ENCODE measurements at places on chromosomes 5 and 9.

GRCh38 chr5:174616036-174616435 is 108.3 kb upstream of the MSX2 start:
- DNase-seq, result no peak

GRCh38 chr5:91484662-91485061 is 101.5 kb upstream of the ARRDC3 start:
- DNase-seq, result no peak

GRCh38 chr9:29866556-29866955 is 2293.3 kb upstream of the C9orf72 start:
- no peak for DNase-seq

DNA sequence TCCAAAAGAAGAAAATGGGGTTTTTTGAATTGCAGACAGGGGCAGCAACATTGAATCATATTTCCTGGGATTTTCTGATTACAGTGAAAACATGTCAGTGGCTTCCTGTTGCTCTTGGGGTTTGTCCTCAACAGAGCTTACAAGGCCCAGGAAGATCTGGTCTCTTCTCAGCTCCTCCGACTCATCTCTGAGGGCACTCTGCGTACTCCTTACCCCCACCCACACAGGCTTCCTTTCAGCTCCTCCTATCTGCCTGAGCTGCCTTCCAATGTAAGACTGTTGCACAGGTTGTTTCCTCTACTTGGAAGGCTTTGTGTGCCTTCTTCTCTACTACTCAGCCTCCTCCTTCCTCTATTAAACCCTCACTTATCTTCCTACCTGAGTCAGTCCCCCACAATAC is 245.1 kb upstream of the MEF2C start:
- DNase-seq, result no peak

- no peak for DNase-seq
These were observed 130.7 kb downstream of the TTLL11 start for GRCh38 chr9:121962421-121962820.

GRCh38 chr5:143041-143440 is 48.3 kb upstream of the LRRC14B start:
- DNase-seq, result no peak

DNA sequence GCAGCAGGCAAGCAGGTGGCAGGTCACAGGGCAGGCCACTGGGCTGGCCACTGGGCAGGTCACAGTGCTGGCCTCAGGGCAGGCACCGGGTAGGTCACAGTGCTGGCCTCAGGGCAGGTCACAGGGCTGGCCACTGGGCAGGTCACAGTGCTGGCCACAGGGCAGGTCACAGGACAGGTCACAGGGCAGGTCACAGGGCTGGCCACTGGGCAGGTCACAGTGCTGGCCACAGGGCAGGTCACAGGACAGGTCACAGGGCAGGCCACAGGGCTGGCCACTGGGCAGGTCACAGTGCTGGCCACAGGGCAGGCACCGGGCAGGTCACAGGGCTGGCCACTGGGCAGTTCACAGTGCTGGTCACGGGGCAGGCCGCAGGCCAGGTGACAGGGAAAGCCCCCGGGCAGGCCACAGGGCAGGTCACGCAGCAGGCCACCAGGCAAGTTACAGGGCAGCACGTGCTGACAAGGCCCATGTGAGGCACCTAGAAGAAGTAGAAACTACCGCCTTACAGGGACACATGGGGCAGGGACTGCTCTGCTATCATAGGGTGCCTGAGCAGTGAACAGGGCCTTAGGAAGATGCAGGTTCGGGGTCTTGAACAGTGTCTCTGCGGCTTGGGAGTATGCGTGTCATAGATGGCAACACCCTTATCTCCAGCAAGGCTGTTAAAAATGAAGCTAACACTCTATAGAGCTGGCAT is 18.6 kb upstream of the MED10 start:
- no peak for DNase-seq

DNA sequence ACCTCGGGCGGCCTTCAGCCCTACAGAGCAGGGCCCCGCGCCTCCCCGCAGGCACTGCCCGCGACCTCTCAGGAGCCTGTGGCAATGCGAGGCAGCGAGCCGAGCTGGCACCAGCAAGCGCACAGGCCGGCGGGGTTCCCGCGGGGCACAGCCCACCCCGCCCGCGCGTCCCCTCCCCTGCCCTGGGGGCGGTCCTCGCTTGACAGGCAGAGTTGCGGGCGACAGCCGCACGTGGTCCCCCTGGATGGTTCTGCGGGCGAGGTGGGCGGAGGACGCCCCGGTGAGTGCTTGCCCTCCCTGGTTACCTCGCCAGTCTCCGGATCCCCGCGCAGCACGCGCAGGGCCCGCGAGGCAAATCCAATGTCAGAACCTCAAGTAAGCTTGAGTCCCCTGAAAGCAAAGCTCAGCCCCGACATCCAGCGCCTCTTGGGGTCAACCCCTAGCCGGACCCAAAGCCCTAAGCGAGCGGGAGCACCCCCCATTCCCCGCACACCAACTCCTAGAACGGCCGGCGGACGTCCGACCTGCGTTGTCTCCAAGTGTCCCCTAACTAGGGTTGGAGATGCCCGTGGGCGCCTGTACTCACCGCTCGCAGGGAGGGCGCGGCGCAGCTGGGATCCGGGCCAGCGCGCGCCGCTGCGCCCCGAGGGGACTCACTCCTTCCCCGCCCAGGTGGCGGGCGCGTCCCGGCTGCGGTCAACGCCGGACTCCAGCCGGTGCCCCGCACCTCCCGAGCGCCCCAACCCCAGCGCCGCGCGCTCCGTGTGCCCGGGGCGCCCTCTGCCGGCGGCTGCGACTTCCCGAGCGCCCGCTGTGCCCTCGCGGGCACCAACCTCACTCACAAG is at the start of gene DRD1:
TSS of gene DRD1 (minus strand) at position 123 of the 845 bp plus-strand sequence. CDS start 1,083 bp downstream, outside the sequence.
- no peak for DNase-seq

- DNase-seq, result no peak
These were observed 15.0 kb upstream of the TIFAB start for GRCh38 chr5:135467051-135467625.

GRCh38 chr5:9239626-9240025 is 306.2 kb downstream of the SEMA5A start:
- no peak for DNase-seq

DNA sequence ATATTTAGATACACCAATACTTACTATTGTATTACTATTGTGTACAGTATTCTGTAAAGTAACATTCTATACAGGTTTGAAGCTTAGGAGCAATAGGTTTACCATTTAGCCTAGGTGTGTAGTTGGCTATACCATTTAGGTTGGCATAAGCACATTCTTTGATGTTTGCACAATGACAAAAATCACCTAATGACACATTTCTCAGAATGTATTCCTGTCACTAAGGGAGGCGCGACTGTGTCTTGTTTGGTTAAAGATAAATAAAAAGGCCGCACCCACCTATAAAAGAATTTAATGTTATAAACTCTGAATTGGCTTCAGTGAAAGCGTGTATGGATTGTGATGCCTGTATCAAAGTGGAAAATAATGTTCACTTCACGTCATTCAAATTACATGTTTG is 1815.4 kb upstream of the CDH6 start:
- no peak for DNase-seq

GRCh38 chr9:87716141-87716540 is 9.8 kb upstream of the CTSL start:
- no peak for DNase-seq

DNA sequence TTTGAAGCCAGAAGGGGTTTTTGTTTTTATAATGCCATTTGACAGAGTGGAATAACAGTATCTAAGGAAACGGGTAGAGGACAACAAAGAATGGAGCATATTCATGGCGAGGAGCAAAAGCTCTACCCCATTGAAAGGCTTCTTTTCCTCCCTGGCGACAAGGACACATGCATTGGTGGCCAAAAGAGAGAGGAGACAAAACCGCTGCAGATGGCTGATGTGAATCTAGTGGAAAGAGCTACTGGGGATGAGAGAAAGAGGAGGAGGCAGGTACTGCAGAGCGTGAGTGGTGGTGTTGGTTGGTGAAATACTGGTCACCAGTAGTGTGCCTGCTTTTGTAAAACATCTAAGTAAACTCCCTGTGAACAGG is 491 bp downstream of the APC start:
- DNase-seq, result no peak

DNA sequence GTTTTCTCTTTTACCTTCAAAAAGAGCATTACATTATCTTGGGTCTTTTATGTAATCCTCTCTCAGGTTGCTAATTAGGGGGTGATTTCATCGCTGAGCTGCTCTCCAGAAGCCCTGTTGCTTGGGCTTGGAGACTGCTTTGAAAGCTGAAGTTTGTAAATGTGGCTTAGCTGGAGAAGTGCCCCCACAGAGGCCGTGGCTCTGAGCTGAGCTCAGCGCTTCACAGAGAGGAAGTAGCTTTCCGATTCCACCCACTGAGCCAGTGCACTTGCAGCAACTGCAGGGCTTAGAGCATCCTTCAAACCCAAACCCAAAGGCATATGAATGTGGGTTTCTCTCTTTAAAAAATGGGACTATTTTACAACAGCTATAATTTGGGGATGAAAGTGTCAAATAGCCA is 13.7 kb upstream of the NXNL2 start:
- DNase-seq, result no peak

- DNase-seq, result no peak
These were observed 242.6 kb downstream of the HSPA4 start for GRCh38 chr5:133294380-133294779.

DNA sequence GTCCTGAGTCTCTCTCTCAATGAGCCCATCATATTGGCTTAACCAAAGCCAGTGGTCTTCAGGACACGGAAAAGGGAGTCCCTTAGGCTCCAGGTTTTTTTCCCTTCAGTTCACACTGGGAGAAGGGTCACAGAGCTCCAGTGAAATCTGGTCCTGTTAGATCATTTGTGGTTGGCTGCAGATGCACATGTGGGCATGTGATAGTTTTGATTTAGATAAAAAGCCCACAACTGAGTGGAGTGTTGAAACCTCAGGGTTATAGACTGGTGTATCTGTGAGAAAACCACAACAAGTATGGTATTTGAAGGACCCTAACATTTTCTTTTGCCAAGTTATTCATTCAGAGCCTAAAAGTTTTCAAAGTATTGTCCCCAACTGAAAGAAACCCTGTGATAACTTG is 46.7 kb downstream of the PRLR start:
- DNase-seq, result no peak

DNA sequence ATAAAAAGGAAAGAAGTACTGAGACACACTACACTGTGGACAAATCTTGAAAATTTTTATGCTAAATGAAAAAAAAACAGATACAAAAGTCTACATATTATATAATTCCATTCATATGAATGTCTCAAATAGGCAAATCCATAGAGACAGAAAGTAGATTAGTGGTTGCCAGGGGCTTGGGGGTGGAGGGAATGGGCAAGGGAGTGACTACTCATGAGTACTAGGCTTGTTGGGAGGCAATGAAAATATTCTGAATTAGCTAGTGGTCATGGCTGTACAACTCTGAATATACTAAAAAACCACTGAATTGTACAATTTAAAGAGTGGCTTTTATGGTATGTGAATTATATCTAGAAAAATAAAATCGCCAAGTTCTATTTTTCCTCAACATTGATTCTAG is 154.9 kb downstream of the AUH start:
- no peak for DNase-seq

- no peak for DNase-seq
These were observed 39.6 kb upstream of the SLC6A19 start for GRCh38 chr5:1161833-1162229.

DNA sequence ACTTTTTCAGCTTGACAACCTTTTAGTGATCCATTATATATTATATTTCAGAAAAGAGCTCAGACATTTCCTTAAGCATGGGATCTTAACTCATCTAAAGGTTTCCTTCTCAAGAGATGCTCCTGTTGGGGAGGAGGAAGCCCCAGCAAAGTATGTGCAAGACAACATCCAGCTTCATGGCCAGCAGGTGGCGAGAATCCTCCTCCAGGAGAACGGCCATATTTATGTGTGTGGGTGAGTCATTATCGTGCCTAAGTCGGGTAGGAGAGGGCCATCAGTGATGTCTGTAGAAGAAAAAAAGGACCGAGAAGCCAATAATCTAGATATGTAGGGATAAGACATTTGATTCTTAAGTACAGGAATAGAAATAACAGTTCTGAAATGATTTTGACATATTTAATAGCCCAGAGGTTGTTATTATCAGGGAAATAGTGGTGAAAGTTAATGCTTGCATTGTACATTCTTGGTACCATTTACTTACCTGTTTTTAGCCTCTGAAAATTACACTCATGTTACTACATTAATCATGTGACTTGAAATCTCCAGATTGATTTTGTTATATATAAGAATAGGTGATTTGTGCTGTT is 28.2 kb downstream of the MTRR start:
- no peak for DNase-seq

DNA sequence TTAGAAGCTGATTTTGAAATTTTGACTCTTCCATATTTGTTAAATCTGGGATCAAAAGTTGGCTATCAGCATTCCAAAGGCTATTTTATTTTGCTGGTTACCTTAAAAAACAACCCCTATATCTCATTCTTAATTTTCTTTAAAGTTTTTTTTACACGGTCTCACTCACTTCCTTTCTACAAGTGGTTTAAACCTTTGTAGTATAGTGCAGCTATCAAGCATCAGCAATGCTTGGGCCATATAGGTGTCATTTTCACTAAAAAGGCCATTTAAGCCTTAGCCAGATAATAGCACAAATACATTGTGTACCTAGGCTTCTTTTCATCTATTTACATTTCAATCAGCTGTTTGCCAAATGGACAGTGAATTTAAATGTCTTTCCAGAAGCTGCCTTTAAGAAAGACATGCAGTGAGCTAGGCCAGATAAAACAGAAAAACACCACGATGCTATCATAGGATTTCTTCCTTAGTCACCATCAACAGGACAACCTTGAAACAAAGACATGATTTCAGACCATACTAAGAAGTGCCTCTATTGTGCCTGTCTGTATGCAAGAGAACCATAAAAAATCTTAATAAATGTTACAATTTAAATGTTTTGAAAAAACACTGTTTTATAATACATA is 104.2 kb downstream of the RAPGEF6 start:
- no peak for DNase-seq

DNA sequence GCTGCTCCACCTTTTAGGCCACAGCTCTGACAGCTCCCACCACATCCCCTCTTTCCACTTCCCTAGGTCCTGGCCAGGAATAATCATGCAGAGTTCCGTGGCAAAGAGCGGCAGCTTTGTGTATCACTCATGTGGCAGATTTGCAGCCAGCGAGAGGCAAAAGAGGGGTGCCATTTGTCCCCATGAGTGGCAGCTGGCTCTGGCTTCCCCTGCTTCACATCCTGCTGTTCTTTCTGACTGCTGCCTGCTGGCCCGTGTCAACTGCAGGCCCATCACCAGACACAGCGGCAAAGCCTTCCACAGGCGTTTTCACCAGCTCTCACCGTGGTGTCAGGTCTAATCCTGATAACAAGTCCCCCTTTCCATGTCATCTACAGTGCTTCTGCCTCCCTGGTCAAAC is 430.6 kb upstream of the DAP start:
- no peak for DNase-seq

Measured in GM04504 (cell line).